IPS DF 19.7 (cell line): ENCODE measurements at places on chromosomes 6 and 20.

GRCh38 chr6:22298475-22298890, 1.6 kb upstream of the PRL start:
- DNase-seq: no peak

- DNase-seq: peak; percentile 73
Measured at GRCh38 chr6:150600301-150601017, 774 bp downstream of the PLEKHG1 start.

- no peak for DNase-seq
Measured at GRCh38 chr20:4073852-4074741, 58.7 kb upstream of the RNF24 start.

GRCh38 chr6:99402448-99402847, 8.5 kb upstream of the COQ3 start:
- DNase-seq: no peak

DNA sequence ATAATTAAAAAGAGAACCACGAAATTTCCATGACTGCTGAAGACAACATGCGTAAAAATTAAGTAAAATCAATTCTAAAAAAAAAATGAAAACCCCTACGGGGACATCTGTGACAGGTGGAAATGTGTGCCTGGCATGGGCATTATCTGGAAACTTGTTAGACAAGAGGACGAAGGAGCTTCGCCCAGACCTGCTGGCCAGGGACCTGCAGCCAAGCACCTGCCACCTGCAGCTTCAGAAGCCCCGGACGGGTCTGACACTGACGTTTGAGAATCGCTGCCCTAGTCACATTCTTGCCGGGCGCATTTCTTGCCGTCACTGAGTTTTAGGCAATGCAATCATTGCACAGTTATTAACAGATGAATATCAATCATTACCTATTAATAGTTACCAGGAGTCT, 140.3 kb downstream of the SMOC2 start:
- no peak for DNase-seq

GRCh38 chr20:15613530-15613929, 959.7 kb downstream of the KIF16B start:
- no peak for DNase-seq

- no peak for DNase-seq
Measured at GRCh38 chr6:167579806-167580618, 246.7 kb upstream of the AFDN start.

DNA sequence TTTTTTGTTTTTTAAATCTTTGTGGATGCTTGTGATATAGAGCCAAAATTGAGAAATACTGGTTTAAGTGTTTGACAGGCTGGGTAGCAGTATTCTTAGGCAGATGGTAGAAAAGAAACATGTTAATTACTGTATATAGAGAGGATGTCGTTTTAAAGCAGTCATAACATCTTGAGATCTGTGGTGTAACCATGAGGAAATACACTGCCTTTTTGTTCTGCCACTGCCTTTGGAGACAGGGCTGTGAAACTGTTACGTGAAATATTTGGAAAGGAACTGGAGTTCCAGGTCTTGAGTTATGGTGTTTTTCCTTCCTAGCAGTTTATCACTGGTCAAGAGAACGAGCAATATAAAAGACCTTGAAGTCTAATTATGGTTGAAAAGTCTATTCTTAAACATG, 19.5 kb downstream of the STXBP5 start:
- DNase-seq: no peak

- no peak for DNase-seq
Measured at GRCh38 chr6:135329851-135330803, 149.0 kb downstream of the MYB start.

- no peak for DNase-seq
Measured at GRCh38 chr6:154916857-154917256, 78.3 kb upstream of the TIAM2 start.

- DNase-seq: no peak
Measured at GRCh38 chr6:2695454-2696095, 55.1 kb downstream of the MYLK4 start.

GRCh38 chr20:38117635-38118034, 47.4 kb downstream of the TGM2 start:
- no peak for DNase-seq

DNA sequence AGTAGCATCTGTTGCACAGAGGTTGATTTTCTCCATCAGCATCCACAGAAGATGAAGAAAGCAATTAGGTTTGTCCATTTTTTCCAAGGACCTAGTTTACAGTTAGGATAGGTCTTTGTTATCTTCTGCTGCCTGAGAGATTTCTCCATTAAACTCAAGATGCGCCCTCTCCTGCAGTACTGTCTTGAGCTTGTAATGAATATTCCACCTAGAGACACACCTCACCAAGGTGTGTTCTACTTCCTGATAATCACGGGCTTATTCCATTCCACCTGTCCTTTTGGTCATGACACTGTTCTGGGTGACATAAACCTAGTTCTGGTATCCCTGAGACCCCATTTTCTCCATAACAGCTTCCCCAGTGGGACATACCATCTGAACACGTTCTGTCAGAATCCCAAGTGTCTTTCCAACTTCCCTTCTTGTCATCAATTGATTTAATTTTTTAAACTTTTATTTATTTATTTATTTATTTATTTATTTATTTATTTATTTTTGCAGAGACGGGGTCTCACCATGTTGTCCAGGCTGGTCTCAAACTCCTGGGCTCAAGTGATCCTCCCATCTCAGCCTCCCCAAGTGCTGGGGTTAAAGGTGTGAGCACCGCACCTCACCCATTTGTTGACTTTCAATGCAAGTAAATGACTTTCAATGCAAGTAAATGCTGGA, 75.6 kb upstream of the HS3ST5 start:
- no peak for DNase-seq
